ENCODE measurements at places on chromosomes 3 and 15.

DNA sequence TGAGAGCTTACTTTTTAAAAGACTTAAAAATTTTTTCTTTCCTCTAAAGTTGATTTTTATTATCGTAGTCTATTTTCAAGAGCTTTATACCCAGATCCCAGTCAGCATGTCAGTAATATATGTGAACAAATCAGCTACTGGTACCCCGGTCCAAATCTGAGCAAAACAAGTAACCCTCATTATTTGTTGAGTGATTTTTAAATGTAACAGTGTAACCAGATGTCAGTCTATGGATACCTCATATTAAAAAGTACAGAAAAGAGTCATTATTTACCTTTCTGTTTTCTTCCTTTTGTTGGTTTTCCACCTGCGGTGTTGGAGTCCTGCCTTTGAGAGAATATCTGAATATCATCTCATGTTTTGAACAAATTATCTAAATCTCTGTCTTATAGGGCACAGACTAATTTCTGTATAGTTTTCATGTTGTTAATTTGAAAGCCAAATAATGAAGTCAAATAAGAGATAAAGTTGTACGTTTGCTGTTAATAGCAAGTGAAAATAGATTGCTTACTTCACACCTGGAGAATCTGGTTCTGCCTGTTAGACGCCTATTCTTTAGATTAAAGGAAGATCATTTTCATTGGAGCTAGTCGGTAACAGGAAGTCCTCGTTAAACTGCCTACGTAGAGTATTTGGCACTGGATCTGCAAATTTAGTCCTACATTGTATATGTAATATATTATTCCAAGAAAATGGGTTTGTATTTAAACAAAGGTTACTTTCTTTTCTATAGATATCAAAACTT is at the start of gene STX19:
STX19 (minus strand) TSS at position 505 of the 745 bp plus-strand sequence. CDS start 13,328 bp downstream, outside the sequence.
- DNase-seq, result no peak

DNA sequence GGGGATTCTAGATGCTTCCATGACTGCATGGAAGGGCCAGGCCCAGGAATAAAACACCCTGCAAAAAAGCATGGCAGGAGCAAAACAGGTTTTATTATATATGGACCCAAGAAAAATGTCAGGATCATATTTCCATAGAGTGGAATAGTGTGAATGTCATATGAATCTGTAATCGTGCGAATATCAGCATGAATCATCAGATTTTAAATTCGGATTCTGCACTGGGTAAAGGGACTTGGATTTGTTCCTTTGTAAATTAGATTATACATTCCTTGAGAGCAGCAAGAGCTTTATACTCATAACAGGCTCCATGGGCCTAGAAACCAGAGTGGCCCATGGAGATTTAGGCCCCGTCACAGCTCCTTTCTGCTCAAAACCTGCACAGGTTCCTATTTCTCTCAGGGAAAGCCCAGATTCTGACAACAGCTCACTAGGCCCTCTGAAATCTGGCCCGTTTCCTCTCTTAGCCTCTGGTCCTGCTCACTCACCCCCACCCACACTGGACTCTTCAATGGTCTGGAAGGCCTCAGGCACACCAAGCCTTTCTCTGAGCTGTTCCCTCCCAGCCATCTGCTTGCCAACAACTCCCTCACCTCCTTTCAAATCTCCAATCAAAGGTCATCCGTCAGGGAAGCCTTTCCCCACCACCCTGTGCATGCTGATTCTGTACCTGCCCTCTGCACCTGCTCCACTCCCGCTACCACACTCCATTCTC is 76.0 kb downstream of the FEM1B start:
- no peak for DNase-seq

DNA sequence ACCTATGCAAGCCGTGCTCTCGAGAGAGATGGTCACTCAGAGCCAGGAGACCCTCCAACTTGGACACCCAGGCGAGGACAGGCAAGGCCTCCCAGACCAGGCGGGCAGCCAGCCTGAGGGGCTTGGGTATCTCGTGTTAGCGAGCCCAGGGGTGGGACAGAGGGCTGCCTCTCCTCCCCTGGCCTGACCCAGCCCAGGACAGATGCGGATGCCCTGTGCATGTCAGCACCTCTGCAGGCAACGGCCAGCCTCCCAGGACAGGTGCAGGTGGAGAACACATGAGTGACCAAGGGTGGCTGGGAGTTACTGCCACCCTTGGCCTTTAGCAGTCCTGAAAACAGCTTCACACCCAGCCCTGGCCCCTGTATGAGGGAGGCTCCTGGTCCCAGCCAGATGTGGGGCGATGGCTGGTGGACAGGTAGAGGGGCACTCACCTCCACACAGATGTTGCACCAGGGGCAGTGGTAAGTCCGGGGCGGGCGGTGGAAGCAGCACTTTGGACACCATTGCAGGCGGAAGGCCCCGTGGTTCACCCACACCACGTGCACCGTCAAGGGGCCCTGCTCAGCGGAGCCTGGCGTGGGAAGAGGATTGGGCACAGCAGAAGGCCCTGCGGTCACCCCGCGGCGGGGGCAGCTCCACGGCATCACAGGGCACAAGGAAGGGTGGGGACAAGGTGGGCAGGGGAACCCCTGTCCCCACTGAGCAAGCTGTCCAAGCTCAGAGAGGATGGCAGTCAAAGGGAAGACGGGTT is 2.1 kb downstream of the ZDHHC19 start:
- no peak for DNase-seq

DNA sequence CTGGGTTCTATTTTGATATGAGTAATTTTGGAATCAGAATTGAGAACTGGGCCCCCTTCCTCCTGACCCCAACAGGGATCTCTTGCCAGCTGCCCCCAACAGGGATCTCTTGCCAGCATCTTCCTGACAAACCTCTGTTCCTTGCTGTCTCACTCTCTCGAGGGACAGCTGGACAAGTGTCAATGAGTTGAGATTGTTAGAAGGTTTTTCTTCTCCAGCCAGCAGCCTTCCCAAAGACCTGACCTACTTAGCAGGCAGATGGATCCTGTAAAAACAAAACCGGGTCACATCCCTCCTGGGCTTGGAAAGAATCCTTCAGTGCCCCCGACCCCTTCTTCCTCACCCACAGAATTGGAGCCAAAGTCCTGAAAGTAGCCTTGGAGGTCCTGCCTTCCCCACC is 21.6 kb downstream of the LIMD1 start:
- DNase-seq, result no peak

DNA sequence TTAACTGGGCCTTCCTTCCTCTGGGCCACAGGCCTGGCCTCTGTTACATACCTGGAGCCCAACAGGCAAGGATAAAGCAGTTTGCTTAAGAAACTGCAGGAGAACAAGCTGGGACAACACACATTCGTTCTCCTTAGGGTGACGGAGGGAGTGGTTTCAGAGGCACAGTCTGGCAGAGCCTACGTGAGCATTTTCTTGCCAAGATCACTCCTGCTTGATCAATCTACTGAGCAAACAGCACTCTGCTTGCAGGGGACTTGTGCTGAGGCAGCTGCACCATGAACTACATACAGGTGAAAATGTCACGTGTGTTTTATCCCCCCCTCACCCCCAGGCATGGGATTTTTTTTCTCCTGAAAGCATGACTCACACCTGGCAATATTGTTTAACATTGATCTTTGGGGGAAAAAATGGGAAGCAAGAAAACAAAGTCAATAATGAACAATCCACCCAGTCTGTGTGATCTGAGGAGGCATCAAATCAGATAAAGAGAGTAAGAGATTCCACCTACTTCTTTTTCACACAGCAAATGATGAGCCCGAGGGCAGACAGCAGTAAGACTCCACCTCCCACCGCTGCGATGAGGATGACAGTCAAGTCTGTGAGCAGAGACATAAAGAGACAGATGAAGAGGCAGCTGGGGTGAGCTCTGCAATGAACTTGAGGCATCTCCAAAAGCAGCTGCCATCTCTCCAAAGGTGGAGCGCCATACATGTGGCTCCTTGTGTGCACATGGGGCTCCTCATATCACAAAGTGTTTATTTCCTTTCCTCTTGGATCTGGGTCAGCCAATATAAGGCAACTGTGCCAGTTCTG is 57.4 kb downstream of the CDCP1 start:
- no peak for DNase-seq

- no peak for DNase-seq
Observed at GRCh38 chr3:159821736-159822135, 166.9 kb upstream of the IL12A start.

DNA sequence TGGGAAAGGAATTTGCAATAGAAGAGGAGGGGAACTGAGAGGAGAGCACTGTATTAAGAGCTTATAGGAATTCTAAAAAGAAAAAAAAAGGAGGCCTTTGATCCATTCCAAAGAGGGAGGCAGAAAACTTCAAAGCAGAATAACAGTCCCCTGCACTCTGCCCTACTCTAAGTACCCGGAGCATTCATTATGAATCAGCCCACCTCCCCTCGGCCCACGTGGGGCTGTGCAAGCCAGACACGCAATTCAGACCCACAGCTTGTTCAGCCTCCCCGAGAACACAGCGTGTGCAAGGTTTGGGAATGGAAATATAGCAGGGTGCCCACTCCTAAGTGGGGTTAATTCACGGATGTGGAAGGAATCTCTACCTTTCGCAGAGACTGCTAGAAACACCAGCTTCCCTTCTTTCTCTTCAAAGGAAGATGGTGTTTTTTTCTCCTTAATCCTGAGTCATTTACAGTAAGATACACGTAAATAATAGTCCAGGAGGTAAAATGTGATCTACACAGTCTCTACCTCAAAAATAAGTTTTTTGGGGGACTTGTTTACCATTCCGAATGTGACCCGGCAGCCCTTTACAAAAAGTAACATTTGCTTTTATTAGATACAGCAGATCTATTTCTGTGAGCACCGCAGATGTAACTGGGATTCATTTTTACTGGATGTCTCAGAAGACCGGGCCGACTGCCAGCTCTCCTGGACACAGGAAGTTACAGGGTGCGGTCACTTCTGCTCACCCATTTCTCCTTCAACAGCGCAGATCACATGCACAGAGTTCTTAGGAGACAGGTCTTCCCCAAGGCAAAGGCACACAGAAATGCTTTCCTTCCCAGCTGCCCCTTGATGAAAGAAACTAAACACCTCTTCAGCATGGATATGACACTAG is 768.5 kb upstream of the CFAP20DC start:
- no peak for DNase-seq

DNA sequence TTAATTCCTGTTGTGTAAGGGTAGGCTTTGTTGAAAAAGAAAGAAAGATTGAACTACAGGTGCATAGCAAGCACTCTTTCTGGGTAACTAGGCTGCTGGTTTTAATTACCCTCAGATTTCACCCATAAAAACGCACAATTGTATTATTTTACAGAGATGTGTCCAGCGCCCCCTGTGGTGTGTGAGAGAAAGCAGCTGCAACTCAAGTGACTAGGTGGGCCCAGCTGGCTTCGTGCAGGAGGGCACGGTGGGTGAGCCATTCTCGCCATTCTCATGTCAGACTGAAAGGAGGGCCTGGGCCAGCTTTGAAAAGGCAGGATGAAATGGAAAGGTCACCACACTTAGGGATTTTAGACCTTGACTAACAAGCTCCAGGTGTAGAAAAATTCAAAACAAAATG is 122.6 kb downstream of the LRIG1 start:
- no peak for DNase-seq

DNA sequence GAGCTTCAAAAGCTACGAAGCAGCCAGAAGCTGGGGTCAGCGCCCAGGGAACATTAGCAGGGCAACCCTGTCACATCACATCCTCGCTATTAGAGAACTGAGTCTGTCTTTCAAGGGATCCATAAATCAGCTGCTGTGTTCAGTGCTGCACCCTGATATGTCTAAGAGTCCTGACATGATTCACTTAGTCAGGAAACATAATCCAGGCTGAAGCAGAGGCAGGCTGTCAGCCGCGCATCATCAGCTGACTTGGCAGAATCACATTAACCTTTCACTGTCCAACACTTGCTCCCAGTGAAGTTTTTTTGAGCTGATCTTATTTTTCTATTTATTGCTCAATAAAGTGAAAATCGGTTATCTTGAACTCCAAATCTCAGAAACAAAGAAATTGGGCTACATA is 23.5 kb downstream of the MYH15 start:
- DNase-seq, result no peak

- DNase-seq, result no peak
Observed at GRCh38 chr15:63491979-63492378, 12.4 kb upstream of the USP3 start.

- no peak for DNase-seq
Observed at GRCh38 chr3:44511238-44511566, 33.7 kb upstream of the ZNF445 start.

- no peak for DNase-seq
Observed at GRCh38 chr3:53842436-53843194, 3.6 kb downstream of the CHDH start.

DNA sequence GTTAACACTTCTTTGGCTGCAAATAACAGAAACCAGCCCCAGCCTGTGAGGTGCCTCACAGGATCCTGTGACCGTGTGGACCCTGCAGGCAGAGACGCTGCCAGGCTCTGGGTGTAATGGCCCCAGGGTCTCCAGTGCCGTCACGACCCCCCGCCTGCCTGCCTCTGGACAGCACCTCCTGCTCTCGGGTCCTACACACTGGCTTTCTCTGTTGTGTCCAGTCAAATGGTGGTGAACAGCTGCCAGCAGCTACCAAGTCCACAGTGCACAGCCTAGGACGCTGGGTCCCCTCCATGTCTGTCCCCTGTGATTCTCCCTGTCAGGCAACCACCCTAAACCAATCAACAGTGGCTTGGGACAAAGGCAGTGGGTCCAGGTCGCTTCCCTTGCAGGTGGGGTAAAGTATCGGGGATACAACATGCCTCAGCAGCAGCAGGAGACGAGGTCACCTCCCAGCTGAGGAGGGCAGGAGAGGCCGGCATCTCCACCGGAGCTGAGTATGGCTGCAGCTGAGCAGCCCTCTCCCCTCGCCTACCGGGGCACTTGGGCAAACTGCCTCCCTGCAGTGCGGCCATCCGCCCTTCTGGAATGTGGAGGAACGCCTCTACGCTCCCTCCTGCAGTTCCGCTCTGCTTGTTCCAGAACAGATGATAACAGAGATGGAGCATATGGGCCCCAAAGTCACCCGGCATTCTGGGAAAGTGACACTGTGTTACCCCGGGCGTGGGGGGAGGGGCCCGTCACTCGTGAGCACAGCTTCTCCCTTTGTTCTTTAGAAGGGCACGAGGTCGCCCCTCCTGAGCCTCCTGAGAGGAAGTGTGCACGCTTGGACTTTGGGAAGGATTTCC is 21.1 kb upstream of the SKOR1 start:
- no peak for DNase-seq

- DNase-seq, result no peak
Observed at GRCh38 chr15:63462088-63462487, 42.3 kb upstream of the USP3 start.

GRCh38 chr3:186413615-186414415 is 51.8 kb upstream of the DGKG start:
- no peak for DNase-seq

DNA sequence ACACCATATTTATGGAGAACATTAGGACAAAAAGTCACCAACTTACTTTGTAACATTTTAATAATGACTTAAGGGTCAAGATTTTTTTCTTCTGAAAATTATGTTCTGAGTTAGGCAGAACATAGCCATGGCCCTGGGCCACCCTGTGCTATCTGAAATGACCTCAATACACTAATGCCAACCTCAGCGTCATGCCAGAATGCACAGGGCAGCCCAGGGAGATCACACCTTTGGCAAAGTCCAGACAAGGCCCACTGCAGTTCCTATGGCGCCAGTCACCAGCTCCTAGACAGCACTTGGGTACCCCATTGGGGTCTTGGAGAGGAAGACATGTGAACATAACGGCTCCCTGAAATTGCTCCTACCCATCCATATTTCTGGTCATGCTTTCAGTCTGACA is 33.1 kb downstream of the HCLS1 start:
- DNase-seq, result no peak

GRCh38 chr15:40982855-40983254 is 29.6 kb downstream of the CHAC1 start:
- DNase-seq, result no peak
